Esophagus squamous epithelium (tissue), 5 donors: ENCODE measurements at places on chromosomes 6 and 20.

- no peak for DNase-seq
These were observed 132.7 kb downstream of the EDN1 start for GRCh38 chr6:12422848-12423247.

DNA sequence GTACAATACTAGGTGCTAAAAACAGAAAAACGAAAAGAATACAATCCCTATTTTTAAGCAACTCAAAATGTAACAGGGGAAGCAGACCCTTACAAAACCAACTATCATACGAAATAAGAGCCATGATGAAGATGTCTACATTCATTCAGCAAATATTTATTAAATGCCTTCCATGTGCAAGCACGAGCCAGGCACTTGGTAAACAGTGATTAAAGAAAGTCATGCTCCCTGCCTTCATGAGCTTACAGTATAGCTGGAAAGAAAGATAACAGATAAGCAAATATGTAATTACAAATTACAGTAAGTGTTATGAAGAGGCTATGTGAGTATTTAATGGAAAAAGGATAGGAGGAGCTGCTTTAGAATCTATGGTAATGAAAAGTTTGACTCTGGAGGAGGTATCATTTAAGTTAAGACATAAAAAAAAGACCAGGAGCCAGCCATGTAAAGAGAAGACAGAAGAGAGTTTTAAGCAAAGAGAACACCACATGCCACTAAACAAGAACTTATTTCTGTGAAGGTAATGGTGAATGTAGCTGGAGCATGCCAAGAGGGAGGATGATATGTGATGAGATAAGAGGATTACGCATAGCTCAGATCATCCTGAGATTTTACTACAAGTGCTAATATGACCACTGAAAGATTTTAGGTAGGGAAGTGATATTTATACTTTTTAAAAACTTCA is 19.3 kb upstream of the COX7A2 start:
- no peak for DNase-seq

- DNase-seq: no peak
These were observed 36.4 kb downstream of the DLGAP4 start for GRCh38 chr20:36342331-36343120.

- DNase-seq: no peak
These were observed 66.4 kb downstream of the AFDN start for GRCh38 chr6:167892835-167893815.

DNA sequence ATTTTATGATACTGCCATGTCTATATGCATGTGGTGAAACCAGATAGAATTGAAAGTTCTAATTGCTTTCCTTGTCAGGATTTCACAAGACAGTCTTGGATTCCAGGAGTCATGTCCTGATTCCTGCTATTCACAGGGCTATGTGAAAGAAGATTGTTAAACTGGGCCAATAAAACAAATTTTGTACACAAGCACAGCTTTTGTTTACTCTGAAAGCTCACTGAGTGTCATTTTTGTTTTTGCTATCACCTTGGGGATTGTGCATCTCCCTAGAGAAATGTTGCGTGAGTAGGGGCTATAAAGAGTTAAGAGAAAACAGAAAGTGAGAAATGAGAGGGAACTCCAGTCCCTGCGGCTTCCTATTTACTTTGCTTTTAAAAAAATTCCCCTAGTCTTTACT is 627.5 kb downstream of the PKHD1 start:
- DNase-seq: no peak
